Activated naive CD4-positive, alpha-beta T cell (primary cell): ENCODE measurements at places on chromosomes 4 and X.

DNA sequence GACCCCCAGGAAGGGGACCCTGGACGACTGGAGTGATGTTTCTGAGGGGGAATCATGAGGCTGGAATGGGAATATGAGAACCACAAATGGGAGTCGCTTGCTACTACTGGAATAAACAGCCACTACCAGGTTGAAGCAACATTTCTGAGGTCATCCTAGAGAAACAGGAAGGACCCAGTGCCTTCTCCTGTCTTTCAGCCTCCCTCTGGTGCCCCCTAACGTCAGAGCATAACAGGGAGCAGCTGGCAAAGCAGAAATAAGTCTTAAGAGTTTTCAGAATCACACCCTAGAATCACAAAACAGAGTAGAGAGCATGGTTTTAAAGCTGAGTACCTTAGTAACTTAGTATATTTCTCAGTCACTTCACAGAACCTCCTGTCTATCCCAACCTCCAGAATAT lies 347.8 kb upstream of the PITX2 start:
- no peak for DNase-seq

- DNase-seq = no peak
Measured at GRCh38 chr4:22959483-22959882, 266.7 kb downstream of the GBA3 start.

DNA sequence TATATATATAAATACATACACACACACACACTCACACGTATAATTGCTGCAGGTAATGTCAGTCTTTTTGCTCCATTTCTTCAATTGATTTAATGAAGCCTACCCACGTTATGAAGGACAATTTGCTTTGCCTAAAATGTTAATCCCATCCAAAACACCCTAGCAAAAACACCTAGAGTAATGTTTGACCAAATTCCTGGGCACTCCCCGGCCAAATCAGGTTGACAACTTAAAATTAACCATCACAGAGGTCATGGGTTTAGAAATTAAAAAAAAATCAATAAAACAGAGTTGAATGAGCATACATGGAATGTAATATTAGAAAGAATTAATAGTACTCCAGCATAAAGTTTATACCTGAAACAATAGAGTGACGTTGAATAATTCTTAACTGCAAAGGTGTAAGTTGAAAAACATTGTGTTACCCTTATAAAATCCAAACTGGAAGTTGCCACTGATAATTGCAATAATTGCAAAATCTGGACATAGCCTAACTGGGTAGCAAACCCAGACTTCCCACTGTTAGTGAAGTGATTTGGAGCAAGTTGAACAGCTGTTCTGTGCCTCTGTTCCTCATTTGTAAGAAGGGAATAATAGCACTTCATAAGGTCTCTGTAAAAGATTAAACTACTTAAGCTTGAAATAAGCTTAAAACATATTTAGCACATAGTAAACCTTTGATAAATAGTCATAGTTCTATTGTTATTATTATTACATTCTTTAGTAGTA lies 2120.5 kb downstream of the PCDH7 start:
- no peak for DNase-seq

- DNase-seq = no peak
Measured at GRCh38 chr4:52664479-52664878, 5.4 kb upstream of the USP46 start.

- no peak for DNase-seq
Measured at GRCh38 chr4:165325732-165326512, 1.5 kb upstream of the MSMO1 start.

GRCh38 chr4:7668271-7668670 lies 233.5 kb upstream of the PSAPL1 start:
- no peak for DNase-seq

- DNase-seq = peak; percentile 2
Measured at GRCh38 chr4:78551420-78552351, at the start of gene ANXA3. Gene ANXA3 (plus strand): TSS chr4:78551770. CDS start chr4:78554474, 2,704 bp downstream.

GRCh38 chrX:123665197-123665596 lies 67.7 kb downstream of the THOC2 start:
- no peak for DNase-seq

GRCh38 chrX:138777230-138777629 lies 65.7 kb upstream of the FGF13 start:
- no peak for DNase-seq
